LHCN-M2 (cell line): ENCODE measurements at places on chromosomes 6 and 20. TPM values are rescaled to one million over a fixed set of nuclear protein-coding genes. Genes with fewer than 3 reads are reported as not detected.
A peak's percentile ranks its signal among the peaks of the same experiment; 100 is the strongest.

Gene NOTCH4
- 0.26 and 1.1 TPM in 2 replicates for total RNA-seq

DNA sequence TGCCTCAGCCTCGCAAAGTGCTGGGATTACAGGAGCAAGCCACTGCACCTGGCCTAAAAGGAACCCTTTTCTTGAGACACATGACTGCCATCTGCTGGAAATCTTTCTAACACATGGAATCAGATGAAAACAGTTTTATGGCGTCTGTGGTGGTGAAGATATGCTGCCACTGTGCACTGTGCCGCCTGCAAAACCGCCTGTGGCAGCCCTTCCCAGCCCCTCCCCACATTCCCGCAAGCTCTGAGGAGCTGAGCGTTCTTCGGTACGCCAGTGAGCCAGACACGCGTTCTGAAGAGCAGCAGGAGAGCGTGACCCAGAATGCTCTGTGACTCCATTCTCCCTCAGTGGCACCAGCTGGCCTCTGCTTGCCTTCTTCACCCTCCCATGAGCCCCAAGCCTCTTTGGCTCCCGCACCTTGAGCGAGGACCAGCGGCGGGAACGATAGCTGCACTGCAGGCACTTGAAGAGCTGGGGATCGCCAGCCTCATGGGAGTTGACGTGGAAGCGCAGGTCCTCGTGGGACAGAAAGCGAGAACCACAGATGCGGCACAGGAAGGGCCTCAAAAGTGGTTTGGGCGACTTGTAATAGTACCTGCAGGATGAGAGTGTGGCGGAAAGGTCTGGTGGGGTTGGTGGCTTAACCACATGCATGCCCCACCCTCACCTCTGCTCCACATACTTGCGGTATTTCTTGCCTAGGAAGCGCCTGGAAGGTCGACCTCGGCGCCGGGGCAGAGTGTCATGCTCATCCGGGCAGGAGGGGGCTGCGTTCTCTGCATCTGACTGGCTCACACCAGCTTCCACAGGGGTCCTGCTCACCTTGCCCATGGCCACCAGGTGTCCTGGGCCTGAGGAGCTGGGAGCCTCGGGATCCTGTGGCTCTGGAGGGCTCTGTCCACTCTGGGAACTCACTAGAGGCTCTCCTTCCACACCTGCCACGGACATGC, 8.7 kb downstream of the ZNF335 start:
- no peak for DNase-seq

- no peak for DNase-seq
Observed at GRCh38 chr6:71103130-71103529, 146.3 kb upstream of the B3GAT2 start.

GRCh38 chr6:132865829-132866228, 51.5 kb downstream of the RPS12 start:
- no peak for DNase-seq

GRCh38 chr6:17347012-17347411, 46.4 kb upstream of the CAP2 start:
- peak; percentile 36 for DNase-seq

DNA sequence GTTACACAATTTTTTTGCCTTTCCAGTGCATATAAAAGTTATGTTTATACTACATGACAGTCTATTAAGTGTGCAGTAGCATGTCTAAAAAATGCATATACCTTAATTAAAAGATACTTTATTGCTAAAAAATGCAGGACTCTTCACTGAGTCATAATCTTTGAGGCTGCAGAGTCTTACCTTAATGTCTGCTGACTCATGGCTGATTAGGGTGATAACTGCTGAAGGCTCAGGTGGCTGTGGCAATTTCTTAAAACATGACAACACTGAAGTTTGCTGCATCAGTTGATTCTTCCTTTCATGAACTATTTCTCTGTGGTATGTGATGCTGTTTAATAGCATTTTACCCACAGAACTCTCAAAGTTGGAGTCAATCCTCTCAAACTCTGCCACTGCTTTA, 19.1 kb downstream of the ZSCAN23 start:
- no peak for DNase-seq

Gene GABRR1
- not detected in 2 replicates for total RNA-seq

DNA sequence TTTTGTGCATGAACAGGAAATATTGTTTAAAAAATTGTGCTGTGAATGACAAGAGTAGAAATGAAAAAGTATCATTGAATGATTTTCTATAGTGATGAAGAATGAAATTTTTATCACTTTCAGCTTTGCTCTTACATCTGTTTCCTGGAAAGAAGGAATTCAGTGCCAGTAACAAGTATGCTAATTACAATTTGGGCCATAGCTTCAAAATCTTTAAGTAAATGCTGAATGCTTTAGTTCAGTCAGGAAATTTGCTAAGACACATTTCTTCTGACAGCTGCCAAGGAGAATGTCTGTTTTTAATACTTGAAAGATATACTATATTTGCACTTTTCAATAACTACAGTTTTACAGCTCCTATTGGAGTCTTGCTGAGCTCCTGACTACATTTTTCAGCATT, 203.7 kb upstream of the RSPO3 start:
- DNase-seq, result no peak

DNA sequence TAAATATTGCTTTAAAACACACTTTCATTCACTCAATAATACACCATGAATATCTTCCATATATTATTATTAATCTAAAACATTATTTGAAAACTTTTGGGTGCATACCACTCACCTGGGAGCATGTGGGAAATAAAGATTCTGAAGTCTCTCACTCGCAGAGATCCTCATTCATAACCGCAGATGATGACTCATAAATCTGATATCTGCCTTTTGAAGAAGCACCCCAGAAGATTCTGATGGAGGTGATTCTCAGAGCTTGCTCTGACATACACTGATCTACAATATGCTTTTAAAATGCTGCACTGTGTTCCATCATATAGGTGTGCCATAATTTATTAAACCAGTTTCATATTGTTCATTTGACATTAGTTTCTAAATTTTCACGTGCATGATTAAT, 135.0 kb upstream of the SGK1 start:
- no peak for DNase-seq

- no peak for DNase-seq
Observed at GRCh38 chr6:87701344-87701675, 723 bp downstream of the AKIRIN2 start.

DNA sequence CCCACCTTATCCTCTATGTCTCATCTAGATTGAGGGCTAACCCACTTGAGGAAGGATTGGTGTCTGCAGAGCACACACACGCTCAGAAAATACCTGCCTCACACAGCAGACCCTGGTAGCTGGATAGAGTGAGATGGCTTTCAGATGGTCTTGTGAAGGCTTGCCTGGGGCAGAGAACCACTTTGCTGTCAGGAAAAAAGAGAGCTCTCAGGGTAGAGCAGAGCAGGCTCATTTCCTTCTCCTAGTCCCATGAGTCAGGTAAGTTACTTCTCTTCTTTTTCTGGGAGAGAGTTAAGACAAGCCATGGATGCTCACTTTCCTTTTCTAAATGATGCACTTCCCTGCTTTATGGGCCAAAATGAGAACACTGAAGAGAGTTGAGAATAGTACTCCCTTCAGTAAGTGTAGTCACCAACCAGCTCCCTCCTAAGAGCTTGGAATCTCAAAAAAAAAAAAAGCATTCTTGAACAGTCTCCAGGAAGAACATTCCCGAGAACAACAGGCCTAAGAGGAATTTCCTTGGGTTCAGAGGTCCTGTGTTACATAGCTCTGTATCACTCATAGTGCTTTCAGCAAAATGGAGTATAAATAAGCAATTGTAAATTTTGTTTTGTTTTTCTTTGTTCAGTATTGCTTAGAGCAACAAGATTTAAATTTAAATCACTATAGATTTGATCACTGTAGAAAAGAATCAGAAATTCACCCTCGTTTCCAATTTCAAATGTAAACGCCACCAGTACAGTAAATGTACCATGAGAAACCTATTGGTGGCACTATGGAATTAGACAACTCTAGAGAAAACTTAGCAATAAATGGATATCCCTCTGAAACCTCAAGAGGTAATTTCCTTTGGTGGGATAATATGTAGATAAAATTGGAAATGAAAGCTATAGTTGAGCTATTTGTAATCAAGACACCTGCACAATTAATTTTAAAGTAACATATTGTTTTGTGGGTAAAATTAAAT, 530.3 kb downstream of the RFPL4B start:
- DNase-seq, result peak; percentile 85

Gene PNPLA1
- not detected in 2 replicates for total RNA-seq

Gene ZHX3
- 31.6 and 35.1 TPM in 2 replicates for total RNA-seq

DNA sequence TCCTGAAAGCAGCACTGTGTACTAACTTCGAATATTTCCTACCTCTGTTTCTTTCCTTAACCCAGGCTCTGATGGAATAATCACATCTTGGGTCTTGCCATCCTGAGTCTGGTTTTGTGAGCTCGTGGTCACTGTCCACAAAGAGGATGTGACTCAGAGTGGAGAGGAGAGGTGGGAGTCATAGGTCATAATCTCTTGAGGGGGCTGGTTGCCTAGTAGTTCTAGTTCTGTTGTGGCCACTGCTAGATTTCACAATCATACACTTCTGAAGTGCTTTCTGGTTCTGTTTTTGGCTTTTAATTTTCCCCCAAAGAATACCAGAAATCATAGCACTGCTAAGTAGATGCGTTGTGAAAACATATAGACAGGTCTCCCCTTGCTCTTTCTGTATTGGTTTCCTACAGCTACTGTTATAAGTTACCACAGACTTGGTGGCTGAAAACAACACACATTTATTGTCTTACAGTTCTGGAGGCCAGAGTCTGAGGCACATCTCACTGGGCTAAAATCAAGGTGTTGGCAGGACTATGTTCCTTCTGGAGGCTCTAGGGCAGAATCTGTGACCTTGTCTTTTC, 102.8 kb downstream of the NRSN1 start:
- peak; percentile 72 for DNase-seq

Gene KCNG1
- 0.34 and 0.71 TPM in 2 replicates for total RNA-seq

- no peak for DNase-seq
Observed at GRCh38 chr6:105196076-105196475, 16.3 kb upstream of the POPDC3 start.

DNA sequence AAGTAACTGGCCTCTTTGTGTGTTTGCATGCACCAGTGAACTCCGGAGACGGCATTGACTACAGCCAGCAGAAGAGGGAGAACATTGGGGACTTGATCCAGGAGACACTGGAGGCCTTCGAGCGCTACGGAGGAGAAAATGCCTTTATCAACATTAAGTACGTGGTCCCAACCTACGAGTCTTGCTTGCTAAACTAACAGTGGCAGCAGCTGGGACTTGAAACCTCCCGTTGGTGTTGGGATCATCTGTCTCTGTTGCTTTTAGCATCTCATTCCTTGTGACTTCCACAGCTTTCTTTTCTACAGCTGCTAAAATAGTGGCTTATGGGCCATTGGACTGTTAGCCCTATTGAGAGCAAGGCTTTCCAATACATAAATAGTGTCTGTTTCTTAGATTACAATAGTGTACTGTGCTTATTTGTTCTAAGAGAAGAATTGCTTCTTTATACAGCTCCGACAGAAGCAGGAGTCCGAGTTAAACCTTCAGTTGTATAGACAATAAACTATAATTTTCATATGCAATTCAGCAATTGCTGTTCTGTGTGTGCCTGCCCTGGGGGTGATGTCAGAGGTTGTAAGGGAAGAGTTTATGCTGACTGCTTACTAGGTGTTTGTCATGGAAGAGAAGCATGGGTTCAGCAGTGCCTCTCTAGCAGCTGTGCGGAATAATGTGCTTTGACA, 99.6 kb upstream of the QKI start:
- no peak for DNase-seq

Gene FRMD1
- total RNA-seq, result not detected in 2 replicates

DNA sequence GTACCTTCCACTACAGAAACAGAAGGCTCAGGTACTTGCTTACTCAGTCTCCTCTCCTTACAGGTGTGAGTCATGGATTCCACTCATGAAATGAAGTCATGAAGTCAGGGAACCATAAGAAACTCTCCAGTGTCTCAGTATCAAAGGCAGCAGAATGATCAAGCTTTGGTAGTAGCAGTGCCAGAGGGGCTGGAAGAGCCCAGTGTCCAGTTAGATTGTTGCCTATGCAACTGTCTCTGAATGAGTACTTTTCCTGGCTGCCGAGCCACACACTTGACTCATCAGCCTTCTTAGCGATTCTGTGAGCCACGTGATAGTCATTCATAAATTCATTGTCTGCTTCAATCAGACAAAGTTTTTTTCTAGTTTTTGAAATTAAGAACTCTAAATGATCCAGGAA, 52.2 kb upstream of the DTNBP1 start:
- DNase-seq, result peak; percentile 9

Gene PARD6B
- 0.06 and 0.90 TPM in 2 replicates for total RNA-seq

Gene SLC35D3
- total RNA-seq, result not detected in 2 replicates

DNA sequence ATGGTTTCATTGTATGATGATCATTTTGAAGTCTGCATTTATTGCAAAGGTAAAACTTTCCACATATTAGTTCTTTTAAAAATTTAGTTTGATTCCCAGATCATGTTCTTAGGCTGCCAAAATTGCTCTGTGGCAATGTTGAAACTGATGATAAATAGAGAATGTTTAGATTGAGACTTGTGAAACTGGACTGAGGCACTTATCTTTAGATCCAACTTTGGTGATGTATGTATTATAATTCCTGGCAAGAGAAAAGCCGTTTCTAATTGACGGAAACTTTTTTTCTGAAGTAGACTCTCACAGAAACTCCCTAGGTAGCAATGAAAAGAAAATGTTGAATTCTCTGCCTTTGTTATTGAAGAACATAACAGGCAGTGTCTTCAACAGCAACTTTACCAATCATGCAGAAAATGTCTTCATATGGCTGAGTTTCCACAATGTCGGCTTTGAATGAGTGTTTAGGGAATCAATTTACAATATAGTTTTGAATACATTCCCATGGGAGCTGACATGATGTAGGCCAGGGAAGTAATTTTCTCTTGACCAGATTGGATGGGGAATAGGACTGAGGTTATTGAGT, 456.2 kb downstream of the CD109 start:
- no peak for DNase-seq

- no peak for DNase-seq
Observed at GRCh38 chr6:148954934-148955333, 208.1 kb downstream of the UST start.

Gene EBF4
- 0.06 and 0.19 TPM in 2 replicates for total RNA-seq

GRCh38 chr6:113120224-113120581, 736.9 kb upstream of the MARCKS start:
- peak; percentile 96 for DNase-seq

GRCh38 chr6:97462938-97463598, 180.1 kb upstream of the MMS22L start:
- no peak for DNase-seq

- no peak for DNase-seq
Observed at GRCh38 chr6:154522576-154522975, 12.1 kb upstream of the CNKSR3 start.

GRCh38 chr6:17987697-17988421, 424 bp upstream of the KIF13A start:
- peak; percentile 66 for DNase-seq
